ENCODE measurements at places on chromosomes 2 and 18.
A peak's percentile ranks its signal among the peaks of the same experiment; 100 is the strongest.

- no peak for DNase-seq
Measured at GRCh38 chr2:152825834-152826233, 107.4 kb downstream of the ARL6IP6 start.

GRCh38 chr2:24085200-24085489 is 511 bp upstream of the TP53I3 start:
- DNase-seq, result no peak

DNA sequence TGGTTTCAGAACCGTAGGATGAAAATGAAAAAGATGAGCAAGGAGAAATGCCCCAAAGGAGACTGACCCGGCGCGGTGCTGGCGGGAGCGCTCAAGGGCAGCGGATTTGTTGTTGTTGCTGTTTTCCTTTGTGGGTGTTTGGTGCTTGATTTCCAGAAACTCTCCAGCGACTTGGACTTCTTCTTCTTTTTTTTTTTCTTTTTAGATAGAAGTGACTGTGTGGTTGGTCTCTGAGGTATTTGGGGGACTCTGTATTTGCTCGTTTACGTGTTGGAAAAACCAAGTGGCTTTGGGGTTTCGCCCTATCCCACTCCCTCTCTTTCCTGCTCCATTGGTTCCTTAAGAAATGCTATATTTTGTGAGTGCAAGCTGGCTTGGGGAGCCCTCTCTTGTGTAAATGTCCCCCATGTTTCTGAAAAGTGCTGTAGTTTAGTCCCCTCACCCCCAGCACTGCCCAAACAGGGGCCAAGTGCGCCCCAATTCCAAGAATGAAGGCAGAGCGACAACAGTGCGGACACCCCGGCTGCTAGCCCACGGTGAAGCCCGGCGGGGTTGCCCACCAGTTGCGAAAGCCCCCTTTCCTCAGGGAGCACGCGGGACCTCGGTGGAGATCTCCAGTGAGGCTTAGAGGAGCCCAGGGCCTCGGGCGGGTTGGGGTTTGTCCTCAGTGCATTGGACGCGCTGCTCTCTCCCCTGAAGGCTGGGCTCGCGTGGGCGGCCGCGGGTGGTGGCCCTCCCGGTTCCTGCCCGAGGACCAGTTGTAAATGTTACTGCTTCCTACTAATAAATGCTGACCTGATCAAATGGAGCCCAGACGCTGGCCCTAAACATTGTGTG is 1.8 kb downstream of the HOXD9 start:
- peak; percentile 65 for DNase-seq

GRCh38 chr2:24456599-24457556 is 34.2 kb upstream of the NCOA1 start:
- no peak for DNase-seq

DNA sequence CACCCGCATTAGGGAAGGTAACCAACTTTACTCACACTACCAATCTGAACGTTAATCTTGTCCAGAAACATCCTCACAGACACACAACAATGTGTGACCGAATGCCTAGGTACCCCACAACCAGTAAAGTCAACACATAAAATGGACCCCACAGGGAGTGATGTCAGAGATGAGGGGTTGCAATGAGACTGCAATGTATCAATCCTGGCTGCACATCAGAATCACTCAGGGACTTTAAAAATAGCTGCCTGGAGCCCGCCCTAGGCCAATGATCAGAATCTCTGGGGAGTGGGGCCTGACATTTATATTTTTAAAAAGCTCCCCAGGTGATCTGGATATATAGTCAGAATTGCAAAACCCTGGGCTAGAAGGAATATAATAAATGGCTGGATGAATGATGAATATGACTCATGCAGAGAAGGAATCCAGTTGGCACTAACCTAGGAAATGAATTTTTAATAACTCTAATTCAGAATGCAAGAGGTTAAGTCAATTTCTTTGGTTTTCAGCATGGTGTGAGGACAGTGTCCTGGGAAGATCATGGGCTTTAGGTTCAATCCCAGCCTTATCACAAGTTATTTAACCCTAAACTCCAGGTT is 92.8 kb downstream of the COLEC12 start:
- no peak for DNase-seq

GRCh38 chr2:184137955-184138354 is 460.4 kb upstream of the ZNF804A start:
- DNase-seq, result no peak
